Activated B cell treated with CpG ODN at 0.5 μM for 24 hours (primary cell): ENCODE measurements at places on chromosomes 11 and 22.

GRCh38 chr11:33868647-33869461 is 23.0 kb downstream of the LMO2 start:
- no peak for DNase-seq

- DNase-seq = no peak
Measured at GRCh38 chr11:120752668-120753067, 241.1 kb downstream of the GRIK4 start.

DNA sequence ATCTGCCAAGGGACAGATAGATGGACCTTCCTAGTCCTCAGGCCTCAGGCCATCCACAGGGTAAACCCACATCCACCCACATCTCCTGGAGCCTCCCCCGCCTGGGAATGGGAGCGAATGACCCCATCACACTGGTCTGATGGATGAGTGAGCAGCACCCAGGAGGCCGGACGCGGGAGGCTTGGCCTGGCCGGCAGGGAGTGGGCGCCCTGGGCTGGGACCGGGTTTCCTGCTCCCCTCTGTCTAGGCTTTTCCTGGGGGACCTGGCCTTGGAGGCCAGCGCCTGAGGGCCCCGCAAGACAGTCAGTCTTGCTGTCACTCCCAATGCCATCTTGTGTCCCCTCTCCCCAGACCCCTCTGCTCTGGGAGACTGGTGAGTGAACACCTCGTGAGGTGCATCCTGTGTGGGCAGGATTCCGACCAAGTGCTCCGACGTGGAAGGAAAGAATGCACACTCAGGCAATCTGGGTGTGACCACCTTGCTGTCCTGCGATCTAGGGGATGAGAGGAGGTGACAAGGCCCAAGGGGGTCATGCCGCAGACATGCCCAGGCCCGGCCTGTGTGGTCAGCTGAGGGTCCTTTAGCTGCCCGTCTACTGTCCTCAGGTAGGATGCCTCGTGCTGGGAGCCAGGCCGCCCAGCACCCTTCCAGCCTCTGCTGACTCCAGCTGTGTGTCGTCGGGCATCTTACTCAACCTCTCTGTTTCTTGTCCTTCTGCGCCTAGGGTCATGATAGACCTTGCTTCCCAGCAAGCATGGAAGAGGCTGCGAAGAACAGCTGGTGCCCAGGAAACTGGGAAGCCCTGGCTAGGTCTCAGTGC is 26.5 kb upstream of the WNT7B start:
- no peak for DNase-seq

DNA sequence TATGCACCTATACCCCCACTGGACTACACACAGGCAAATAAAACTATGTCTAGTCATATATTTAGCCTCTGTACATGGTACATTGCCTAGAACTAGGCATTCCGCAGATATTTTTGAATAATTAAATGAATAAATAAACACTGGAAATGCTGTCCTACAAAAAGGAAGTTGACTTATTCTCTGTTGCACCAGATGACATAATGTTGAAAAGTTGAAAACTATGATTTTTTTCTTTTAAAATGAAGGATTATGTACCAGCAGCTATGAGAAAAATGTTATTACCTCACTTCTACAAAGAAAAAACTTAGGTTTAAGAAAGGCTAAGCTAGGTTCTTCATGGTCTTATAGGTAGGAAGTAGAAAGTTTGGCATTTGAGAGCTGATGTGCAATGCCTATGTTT is 856.6 kb downstream of the METTL15 start:
- no peak for DNase-seq

GRCh38 chr11:63683133-63683991 is 2.1 kb downstream of the RTN3 start:
- DNase-seq = no peak

- DNase-seq = no peak
Measured at GRCh38 chr22:44887941-44888366, 121.9 kb downstream of the PHF21B start.

- DNase-seq = no peak
Measured at GRCh38 chr11:104846216-104846615, 52.0 kb downstream of the CASP12 start.

- DNase-seq = peak; percentile 78
Measured at GRCh38 chr11:64246871-64247728, at the start of gene PPP1R14B. TSS of gene PPP1R14B (minus strand) at chr11:64246943. CDS start at chr11:64246673, 270 bp downstream.

DNA sequence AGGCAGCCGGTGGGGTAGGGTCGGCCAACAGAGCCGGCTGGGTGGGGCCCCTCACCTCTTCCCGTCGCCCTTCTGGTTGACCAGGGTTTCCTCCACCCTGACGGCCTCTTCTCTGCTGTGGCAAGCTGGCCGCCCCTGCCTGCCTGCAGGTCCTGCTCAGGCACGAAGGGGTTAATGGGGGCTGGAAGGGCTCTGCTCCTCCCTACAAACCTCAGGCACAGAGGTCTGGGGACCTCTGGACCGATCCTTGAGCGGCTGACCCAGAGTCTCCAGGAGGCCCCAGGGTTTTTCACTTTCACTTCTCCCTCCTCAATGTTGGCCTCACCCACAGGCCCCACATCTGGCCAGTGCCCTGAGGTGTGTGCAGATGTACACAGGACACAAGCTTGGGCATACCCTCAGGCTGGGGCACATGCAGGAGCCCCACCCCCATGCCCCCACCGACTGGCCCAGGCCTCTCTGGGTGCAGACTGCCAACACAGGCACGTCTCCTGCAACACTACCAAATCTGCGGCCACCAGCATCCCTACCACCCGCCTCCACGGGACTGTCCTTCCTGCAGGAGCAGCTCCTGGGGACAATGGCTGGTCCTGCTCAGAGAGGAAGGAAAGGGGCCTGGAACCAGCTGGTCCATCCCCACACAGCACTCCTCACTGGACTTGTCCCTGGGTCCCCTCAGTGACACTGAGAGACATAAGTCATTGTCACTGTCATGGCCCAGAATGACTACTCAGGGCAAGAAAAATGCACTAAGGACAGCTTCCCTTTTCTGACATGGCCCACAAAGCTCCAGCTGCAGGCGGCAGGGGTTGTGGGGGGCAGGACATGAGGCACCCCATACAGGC is 3.2 kb upstream of the TBX1 start:
- no peak for DNase-seq

DNA sequence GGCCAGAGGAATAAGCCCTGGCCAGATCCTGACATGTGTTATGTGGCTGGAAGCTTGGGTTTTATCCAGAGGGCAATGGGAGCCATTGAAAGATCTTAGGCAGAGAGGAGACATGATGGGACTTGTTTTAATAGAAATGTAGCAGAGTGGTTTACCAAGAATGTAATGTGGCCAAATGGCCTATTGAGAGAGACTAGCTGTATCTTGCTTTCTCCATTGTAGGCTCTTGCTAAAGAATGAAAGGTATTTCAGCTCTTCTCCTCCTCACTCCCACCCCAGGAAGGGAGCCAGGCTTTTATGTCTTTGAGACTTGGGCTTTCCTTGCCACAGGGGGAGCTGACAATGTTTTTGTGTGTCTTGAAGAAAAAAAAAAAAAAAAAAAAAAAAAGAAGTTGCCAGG is 82.3 kb downstream of the TRIM29 start:
- DNase-seq = no peak

DNA sequence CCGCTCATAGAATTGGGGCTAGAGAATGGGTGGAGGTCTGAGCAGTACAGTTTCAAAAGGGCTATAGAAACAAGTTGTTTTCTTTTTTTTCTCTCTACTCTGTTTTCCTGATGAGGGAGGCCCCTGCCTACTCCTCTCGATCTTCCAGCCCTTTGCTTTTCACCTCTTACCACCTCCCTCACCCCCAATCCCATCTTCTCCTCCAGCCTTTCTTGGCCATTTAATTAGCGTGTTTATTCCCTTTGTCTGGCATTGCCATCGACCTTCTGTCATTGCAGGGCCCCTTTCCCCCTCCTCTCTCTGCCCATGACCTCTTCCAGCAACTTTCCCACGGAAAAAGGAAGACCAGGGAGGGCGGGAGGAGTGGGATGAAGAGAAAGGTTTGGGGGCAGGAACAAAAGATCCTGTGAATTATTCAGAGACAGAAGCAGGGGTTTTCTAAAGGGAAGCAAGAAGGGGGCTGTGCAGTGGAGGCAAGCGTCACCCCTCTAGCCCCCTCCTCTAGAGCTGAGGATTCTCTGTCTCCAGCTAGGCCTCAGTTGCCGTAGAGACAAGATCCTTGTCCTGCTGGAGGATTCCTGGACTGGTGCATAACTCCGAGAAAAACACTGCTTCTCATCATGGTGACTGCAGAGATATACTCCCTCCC is 12.9 kb downstream of the DTX4 start:
- DNase-seq = no peak

- DNase-seq = no peak
Measured at GRCh38 chr11:28520291-28520690, 412.1 kb downstream of the METTL15 start.

- DNase-seq = no peak
Measured at GRCh38 chr11:117097014-117097388, 1.2 kb downstream of the SIK3 start.

DNA sequence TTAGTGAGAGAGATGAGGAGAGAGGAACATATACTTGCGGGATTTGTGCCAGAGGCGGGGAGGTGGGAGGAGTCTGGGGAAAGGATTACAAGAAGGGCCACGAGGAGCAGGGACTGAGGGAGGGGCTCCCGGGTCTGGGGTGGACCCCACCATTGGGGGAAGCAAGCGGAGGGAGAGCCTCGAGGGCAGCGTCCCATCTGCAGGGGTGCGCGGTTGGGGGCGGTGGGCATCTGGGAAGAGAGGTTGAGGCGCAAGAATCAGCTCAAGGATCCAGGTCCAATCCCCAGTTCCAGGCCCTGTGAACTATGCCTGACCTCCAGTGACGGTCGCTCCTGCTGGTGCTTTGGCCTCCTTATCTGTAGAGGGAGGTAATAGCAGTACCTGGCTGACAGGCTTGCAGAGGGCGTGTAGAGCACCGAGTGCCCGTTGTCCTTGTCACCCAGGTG is 38.0 kb downstream of the ADAMTS15 start:
- no peak for DNase-seq

- DNase-seq = no peak
Measured at GRCh38 chr11:43366677-43367076, 8.0 kb downstream of the TTC17 start.

GRCh38 chr22:47384977-47385376 is 622.5 kb downstream of the TBC1D22A start:
- DNase-seq = no peak

- DNase-seq = no peak
Measured at GRCh38 chr11:33311680-33312079, 54.5 kb downstream of the HIPK3 start.

DNA sequence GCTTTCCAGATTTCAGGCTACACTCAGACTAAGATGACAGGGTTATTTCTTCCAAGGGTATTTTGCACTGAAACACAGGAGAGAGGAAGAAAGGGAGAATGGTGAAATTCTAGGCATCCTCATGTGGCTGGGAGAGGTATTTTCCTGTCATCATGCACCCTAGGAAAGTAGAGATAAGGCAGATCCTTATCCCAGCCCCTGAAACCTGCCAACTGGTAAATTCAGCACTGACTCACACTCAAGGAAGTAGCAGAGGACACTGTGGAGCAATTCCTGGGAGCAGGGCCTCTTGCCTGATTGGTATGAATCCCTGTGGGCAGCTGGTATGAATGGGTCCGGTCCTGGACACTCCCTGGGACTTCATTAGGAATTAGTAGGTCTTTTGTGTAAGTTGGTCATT is 37.6 kb upstream of the SLC5A1 start:
- no peak for DNase-seq
